ENCODE measurements at places on chromosomes 13 and 19.

GRCh38 chr19:49906879-49907564 is 10.3 kb upstream of the IL4I1 start:
- no peak for DNase-seq

- no peak for DNase-seq
Observed at GRCh38 chr19:42116308-42117075, 15.8 kb downstream of the POU2F2 start.

GRCh38 chr13:24050796-24051715 is 109.5 kb upstream of the SPATA13 start:
- DNase-seq: no peak

- no peak for DNase-seq
Observed at GRCh38 chr13:95382411-95382810, 81.2 kb upstream of the ABCC4 start.

DNA sequence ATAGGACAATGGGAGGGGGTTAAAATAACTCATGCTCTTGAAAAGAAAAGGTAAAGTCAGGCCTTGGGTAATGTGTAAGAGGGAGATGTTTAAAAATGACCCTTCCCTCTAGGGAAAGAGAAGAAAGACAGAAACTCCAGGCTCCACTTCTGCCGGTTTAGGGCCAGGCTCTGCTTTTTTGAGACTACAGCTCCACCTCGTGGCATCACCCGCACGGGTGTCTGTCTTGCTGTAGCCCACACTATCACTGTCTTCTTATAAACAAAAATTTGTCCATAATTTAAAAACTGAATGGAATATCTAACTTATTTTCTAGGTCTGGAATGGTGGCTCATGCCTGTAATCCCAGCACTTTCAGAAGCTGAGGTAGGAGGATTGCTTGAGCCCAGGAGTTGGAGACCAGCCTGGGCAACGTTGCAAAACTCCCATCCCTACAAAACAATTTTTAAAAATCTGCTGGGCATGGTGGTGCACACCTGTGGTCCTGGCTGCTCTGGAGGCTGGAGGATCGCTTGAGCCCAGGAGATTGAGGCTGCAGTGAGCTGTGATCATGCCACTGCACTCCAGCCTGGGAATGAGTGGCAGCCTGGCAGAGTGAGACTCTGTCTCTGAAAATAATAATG is 65.1 kb upstream of the GTF3A start:
- peak; percentile 76 for DNase-seq

DNA sequence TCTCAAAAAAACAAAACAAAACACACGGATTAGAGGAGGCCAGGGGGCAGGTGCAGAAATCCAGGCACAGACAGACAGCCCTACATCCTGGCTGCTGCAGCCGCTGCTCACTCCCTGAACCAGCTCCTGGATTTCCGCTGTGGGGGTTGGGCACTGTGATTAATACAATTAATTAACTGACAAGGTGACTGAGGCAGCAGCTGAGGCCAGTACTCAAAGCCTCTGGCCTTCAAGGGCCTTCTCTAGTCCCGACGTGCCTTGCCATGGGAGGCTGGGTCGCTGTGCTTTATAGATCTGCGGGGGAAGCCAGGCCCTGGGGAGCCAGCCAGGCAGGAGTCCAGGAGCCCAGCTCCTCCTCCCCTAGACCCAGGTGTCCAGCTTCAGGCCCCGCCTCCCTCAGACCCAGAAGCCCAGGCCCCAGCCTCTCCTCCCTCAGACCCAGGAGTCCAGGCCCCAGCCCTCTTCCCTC is 4.6 kb downstream of the NECTIN2 start:
- no peak for DNase-seq

DNA sequence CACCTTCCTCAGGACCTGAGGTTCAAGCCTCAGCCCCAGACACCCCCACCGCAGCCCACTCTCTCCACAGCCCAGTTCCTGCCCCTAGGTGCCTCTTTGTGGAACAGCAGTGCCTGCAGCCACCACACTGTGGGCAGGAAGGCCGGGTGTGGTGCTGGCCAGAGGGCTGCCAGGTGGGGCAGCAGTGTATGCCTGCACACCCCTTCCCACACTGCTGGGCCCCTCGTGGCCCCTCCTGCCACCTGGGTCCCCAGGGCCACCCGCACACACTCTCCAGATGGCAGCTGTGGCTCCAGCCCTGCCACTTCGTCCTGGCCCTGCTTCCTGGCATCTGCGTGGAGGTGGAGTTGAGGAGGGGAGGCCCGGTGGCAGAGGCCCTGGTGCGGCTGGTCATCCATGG is 35.1 kb downstream of the HPN start:
- no peak for DNase-seq

- DNase-seq: no peak
Observed at GRCh38 chr13:37446503-37446902, 152.1 kb downstream of the POSTN start.

DNA sequence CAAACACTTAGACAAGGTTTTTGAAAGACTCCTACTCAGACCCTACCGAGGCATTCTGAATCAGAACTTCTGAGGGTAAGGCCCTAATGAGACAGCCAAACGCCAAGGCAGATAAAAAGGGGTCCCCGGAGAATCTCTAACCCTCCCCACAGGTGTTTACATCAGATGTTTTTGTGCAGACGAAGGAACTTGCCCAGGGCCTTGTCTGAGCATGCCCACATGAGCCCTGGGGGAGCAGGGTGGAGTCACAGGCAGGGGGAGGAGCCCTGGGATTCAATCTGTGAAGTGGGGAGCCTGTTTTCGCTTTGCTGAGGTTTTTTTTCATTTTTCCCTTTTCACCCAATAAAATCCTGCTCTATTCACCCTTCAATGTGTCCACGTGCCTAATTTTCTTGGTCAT is 61.6 kb upstream of the MED4 start:
- DNase-seq: no peak

- DNase-seq: no peak
Observed at GRCh38 chr19:32201636-32202051, 143.8 kb upstream of the ZNF507 start.

GRCh38 chr19:8334458-8335342 is 8.4 kb downstream of the KANK3 start:
- DNase-seq: peak; percentile 49

DNA sequence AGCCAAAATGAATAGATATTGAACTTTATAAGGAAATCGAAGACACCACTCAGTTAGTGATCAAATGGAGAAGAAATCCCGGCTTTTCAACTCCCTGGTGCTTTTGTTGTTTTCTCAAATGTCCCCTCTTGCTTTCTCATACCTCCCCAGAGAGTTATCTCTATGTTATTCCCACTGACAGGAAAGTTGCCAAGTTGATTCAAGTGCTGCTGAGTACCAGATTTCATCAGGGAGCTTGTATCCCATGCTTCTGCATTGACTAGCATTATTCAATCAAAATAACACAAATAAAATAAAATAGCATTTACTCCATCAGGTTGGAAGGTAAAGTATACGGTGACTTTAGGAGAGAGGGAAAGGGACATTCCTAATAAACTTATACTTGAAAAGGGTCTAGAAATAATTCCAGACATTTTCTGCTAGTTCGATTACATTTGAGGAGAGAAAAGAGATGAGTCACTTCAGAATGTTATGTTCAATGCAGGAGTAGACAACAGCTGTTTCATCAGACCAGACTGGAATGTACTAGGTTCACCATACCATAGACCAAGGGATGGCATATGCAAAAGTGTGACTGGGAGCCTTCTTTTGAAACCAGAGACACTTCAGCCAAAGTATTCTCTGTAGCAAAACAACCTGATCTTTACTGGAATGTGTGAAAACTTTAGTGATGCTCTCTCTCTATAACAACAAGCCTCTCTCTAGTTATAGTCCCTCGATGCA is 397.8 kb downstream of the FGF14 start:
- DNase-seq: no peak

GRCh38 chr13:84730376-84730775 is 848.1 kb upstream of the SLITRK1 start:
- no peak for DNase-seq

DNA sequence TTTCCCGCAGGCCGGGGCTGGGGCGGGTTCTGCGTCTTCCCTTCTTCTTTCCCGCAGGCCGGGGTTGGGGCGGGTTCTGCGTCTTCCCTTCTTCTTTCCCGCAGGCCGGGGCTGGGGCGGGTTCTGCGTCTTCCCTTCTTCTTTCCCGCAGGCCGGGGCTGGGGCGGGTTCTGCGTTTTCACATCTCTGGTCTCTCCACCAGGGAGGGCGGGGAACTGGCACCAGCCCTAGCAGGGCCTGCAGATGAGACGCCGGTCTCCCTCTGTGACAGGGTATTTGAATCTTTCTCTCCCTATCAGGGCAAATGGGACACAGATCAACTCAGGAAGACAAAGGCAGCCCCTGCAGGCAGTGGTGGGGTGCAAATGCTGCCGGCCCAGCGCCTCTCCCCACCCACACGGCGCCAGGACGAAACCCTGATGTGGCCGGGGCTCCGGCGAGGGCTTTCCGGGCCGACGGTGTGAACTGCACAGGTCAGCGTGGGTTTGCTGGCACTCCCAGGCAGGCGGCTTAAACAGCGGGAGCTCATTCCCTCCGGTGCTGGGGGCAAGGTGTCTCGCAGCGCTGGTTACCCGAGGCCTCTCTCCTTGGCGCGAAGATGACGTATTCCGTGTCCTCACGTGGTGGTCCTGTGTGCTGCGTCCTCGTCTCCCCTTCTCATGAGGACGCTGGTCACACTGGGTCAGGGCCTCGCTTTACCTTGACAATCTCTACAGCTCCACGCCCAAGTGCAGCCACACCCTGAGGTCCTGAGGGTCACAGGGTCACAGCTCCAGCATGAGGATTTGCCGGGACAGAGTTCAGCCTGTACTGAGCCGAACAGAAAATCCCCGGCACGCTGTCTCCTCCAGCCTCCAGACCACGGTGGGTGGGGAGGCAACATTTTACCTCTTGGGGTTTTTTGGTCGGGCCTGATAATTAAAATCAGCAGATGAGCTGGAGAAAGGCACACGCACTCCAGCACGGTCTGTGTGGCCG is 717 bp upstream of the C13orf46 start:
- no peak for DNase-seq

GRCh38 chr13:64510747-64511146 is 2719.4 kb downstream of the PCDH9 start:
- DNase-seq: no peak

DNA sequence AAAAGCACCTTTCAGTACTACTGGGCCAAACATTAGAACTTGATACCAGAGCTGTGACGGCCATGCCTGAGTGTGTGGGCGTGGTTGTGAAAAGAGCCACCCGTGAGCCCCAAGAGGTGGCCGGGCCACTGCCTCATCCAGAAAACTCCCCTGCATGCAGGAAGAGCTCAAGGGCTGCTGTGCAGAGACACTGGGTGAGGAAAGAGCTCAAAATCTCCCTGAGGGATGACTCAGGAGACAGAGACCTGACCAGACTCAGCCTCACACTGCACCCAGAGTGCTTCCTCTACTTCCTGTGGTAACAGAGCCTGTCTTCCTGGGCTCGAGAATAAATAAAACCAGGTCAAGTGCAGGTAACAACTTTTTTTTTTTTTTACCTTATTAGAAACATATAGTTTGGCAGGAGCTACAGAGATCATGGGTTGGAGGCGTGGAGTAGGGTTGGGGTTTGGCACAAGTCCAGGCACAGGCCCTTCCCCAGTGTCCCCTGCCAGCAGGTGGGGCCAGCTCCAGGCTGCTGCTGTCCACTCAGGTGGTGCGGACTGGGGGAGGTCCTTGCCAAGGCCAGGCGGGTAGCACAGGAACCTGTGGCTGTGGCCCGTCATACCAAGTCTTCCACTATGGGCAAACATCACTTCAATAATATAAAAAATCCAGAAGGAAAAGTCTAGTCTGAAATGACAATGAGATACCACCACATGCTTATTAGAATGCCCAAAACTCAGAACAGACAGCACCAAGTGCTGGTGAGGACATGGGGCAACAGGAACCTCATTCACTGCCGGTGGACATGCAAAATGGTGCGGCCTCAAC is 25.5 kb downstream of the ELL start:
- DNase-seq: no peak

DNA sequence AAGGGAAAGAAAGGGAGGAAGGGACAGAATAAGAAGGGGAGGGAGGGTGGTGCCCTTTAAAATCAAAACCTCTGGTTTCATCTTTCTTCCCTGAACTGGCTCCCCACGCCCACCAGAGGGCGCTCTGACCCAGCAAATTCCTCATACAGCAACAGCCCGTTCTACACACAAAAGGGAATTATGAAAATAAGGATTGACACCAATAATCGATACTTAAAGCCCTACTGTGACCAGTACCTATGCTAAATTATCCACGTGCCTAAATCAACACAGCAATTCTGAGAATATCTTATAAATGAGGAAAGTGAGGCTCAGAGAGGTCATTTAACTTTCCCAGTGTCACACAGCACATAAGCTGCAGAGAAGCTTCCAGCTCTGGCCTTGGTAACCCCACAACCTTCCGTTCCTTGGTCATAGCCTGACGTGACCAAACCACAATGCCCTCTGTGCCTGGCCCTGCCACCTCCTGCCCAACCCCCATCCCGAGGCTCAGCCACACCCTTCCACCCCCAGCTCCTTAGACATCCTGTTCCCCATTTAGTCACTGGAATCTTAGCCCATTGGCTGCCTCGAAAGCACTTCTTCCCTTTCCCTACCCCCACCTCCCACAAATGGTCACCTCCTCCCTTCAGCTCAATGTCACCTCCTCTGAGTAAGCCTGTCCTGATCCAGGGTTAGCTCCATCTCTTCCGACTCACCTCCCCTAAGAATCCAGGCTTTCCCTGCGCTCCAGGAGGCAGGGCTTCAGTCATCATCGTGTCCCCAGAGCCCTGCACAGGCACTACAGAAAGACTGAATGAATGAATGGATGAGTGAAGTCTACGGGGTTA is 34.2 kb upstream of the PNMA8B start:
- DNase-seq: peak; percentile 77

DNA sequence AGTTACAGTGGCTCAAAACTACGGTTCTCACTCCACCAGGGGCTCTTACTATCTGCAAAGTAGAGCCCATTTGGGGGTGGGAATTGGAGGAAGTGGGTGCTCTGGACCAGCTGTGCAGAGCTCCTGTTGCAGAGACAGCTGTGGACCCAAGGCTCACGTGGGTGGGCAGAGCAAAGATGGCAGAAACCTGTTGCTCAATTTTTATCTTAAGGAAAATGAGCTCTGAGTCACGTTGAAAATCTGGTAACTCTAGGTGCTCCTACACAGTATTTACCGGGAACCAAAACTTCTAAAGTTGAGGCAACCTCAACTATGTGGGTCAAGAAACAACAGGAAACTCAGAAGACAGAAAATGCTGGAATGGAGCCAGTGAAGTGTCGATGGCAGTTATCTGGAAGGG is 30.2 kb upstream of the SLC15A1 start:
- no peak for DNase-seq

DNA sequence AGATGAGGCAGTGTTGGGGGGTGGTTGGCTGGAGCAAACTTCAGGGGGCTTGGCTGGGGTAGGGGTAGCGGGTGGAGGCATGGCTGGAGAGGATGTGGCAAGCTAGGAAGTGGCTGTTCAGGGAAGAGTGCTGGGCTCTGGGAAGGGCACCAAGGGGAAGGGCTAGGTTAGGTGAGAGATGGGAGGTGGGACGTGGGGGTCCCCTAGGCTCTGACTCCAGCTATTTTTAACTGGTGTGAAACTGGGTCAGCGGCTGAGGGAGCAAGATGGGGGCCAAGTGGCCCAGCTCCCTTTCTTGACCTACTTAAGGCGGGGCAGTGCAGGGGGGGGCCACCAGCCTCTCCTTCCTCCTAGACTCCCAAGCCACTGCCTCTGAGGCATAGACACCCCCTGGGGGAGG is 7.3 kb downstream of the KCNC3 start:
- DNase-seq: no peak

- DNase-seq: no peak
Observed at GRCh38 chr19:47758443-47758804, 13.1 kb downstream of the NOP53 start.

GRCh38 chr19:48454150-48454730 is 1.1 kb upstream of the KCNJ14 start:
- DNase-seq: no peak

GRCh38 chr13:113646376-113646775 is 11.6 kb downstream of the ATP4B start:
- DNase-seq: no peak

GRCh38 chr13:27425918-27426630 is 1.7 kb downstream of the GTF3A start:
- peak; percentile 41 for DNase-seq
